ENCODE measurements at places on chromosomes 4 and X.

GRCh38 chr4:7170012-7170411 lies 22.3 kb upstream of the SORCS2 start:
- no peak for DNase-seq

DNA sequence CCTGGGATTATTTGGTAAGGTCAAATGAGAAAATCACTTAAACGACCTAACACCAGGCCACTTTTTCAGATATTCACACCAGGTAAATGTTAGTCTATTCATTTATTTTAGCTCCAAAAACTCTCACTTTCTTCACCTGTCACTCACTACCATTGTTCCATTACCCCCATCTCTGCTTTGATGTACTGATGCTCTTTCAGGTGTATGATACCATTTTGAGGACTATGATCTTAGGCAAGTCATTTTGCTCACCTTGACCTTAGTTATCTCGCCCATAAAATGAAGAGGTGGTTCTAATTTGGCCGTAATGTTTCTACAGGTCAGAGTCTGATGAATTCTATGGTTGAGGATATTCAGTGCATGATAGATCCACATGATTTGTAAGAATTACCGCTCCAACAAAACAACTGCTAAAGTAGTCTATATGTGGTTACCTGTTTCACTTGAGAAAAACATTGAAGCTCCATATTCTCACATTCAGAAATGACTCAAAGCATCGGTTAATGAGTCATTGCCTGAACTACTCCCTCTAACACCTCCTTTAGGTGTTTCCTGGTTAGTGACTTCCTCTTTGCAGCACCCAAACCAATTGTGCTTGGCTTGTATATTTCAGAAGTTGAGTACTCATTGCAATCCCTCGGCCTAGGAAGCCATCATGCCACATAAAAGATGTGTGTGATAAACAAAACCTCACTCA lies 4.5 kb downstream of the DTHD1 start:
- no peak for DNase-seq

- no peak for DNase-seq
These were observed 1108.2 kb downstream of the PCDH18 start for GRCh38 chr4:136424052-136424451.

GRCh38 chrX:10073671-10074070 lies 83.1 kb upstream of the CLCN4 start:
- no peak for DNase-seq

DNA sequence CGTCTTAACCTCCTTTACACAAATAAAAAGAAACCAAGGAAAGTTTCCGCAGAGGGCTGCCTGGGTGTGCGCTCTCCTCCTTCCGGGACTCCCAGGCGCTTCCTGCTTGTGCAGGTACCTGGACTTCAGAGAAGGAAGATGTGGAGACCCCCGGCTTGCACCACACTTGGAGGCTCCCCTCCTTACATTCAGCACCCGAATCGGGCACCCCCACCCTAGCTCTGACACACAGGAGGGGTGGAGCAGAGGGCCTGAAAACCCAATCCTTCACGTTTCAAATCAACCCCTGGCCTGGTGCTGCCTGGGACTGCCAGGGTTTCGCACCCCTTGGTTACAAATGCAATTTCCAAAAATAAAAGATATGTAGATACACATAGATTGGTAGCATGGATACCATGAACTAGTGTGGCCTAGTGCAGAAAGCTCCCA lies 3.1 kb downstream of the NKX3-2 start:
- no peak for DNase-seq

- no peak for DNase-seq
These were observed 183.2 kb upstream of the MAGEE2 start for GRCh38 chrX:75968293-75968692.

- no peak for DNase-seq
These were observed 184.3 kb upstream of the TACR3 start for GRCh38 chr4:103904123-103904522.

- DNase-seq = no peak
These were observed 27.3 kb downstream of the PIGG start for GRCh38 chr4:526189-526909.

GRCh38 chr4:144712775-144713174 lies 66.8 kb downstream of the HHIP start:
- no peak for DNase-seq

DNA sequence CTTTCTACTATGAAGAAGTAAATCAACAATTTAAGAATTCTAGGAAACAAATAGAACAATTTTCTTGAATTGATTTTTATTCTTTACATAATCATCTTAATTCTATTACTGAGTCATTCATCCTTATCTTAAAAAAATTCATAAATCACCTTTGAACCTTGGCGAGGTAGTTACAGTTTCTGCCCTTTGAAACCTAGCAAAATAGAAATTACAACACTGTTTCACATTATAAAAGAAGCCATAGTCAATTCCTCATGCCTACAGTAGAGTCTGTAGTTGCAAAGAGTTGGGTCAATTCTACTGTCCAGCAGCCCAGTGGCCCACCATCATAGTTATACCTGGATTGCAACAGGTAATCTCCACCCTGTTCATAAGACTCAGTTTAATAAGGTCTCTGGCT lies 7.3 kb downstream of the SMIM31 start:
- DNase-seq = no peak

GRCh38 chrX:18725310-18725943 lies 18.0 kb downstream of the PPEF1 start:
- no peak for DNase-seq

GRCh38 chr4:288891-289290 lies 16.4 kb downstream of the ZNF732 start:
- no peak for DNase-seq

DNA sequence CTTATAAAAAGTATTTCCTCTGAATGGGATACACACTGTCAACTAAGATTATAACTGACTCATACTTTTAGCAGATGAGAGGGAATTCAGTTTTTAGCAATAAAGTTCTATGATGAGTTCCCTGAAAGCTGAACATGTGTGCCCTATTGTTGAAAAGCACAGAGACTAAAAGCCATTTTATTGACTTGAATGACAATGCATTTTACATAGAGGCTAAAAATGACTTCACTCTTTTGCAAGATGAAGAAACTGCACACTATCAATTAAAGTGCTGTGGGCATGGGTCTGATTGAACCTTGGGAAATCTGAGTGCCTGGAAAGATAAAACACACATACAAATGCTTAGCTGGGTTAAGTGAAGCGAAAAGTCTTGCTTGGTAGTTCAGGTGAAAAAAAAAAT lies 633.4 kb downstream of the PDHA2 start:
- no peak for DNase-seq

DNA sequence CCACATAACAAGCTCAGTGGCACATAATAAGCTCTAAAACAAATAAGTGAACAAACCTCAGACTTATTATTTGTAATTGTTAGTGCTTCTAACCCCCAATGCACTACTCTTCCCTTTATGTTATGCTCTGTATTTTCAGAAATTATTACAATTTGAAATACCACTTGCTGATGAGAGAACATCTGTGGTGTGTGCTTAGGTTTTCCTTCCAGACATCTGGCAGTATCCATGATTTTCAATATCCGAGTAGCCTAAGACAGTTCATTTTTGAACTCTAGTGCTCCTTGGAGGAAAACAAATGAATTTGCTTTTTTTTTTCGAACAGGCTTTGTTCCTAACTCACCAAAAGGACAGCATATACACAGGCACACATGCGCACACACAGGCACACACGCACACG lies 278.7 kb upstream of the CLNK start:
- DNase-seq = no peak

- no peak for DNase-seq
These were observed 91.5 kb downstream of the GEMIN8 start for GRCh38 chrX:13938051-13938828.

- DNase-seq = no peak
These were observed 79.4 kb downstream of the USP46 start for GRCh38 chr4:52579602-52580272.

DNA sequence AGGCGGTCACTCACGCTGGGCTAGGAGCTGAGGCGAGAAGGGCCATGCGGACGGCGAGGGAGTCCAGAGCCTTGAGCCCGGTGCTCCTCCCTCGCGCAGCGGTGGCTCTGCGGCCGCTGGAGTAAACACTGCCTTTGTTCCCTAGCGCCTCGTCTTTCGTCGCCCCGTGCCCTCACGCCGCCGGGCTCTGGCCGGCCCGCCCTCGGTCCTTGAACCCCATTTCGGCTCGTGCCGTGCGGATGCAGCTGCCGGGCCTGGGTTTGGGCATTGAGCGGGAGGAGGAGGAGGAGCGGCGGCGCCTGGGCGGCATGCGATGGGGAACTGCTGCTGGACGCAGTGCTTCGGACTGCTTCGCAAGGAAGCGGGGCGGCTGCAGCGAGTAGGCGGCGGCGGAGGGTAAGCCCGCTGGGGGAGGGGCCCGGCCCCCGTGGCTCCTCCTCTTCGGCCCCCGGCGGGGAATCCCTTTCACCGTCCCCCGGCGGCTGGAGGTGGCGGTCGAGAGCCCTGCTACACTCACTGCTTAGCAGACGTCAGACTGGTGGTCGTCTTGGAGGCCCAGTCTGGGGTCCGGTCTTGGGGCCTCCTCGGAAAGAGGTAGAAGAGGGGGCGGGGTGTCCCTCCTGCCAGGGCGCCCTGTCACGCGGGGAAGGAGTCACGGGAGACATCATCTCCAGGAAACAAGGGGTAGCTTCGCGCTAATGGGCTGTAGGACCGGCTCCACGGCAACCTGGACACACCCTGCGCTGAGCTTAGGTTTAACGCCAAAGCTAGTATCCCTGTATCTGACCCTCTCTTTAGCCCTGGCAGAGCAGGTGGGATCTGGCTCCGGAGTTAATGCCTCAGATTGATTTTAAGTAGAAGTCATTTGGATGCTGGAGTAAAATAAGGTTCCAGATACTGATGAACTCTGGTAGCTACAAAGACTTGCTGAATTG lies at the start of gene AP1AR:
TSS of gene AP1AR (plus strand) at position 9 of the 935 bp plus-strand sequence. CDS start at position 314, 305 bp downstream.
- DNase-seq = no peak

DNA sequence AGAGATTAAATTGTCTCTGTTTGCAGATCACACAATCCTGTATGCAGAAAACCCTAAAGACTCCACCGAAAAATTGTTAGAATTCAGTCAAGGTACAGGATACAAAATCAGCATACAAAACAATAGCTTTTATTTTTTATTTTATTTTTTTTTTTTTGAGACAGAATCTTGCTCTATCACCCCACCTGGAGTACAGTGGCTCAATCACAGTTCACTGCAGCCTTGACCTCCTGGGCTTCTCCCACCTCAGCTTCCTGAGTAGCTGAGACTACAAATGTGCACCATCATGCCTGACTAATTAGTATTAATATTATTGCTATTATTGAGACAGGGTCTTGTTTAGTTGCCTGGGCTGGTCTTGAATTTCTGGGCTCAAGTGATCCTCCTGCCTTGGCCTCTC lies 8.9 kb upstream of the PLXNB3 start:
- DNase-seq = no peak

DNA sequence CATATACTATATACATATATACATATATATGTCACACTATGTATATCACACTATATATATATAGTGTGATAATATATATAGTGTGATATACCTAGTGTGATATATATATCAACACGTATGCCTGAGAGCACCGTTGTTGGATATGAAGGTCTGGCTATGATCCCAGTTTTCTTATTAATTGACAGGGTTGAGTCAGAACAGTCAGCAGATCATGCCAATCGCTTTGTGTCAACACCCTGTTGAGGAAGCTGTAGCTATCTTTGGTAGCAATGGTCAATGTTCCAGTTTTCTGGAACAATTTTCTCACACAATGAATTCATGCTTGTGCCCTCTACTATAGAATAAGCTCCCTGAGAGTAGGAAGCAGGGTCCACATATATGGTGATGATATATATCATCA lies 496.0 kb upstream of the AGA start:
- DNase-seq = no peak

DNA sequence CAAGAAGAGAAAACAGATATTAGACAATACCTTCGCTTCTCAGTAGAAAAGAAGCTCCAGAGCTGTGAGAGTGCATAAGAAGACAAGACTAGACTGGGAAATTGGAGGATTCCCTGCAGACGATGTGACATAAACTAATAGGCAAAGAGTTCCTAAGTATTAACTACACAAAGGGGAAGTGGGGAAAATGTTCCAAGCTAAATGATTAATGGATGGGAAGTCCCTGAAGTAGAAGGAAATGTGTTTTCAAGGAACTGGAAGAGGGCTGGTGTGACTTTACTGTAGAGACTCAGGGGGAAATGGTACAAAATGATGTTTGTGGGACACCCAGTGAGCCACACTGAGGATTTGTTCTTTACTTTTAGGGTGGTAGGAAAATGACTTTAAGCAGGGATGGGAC lies 69.7 kb upstream of the DCLK2 start:
- DNase-seq = no peak

DNA sequence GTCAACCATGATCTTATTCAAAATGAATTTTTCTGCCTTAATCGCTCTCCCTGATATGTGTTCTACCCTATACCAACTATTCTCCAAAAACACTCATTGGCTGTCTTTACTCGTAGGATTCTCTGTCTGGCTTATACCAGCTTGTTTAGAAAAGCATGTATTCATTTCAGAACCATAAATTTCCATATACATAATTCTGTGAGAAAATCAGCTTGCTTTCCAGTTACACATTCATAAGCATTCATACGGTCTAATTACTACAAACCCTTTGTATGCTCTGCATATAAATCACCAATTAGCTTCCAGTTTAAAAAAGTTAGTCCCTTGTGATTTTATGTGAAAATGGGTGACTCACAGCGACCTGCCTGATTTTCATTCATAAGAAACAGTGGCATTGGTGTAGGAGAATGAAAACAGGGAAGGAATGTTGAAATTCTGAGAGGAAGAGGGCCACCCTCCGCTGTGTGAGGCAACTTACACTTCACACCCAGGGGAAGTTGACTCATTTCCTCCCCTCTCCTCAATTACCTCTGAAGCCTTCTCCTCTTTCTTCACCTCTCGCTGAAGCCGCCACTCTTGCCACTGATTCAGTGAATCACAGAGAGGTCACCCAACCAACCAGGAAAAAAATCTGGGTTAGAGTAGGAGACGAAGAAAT lies 63.3 kb downstream of the MEPE start:
- peak; percentile 27 for DNase-seq

GRCh38 chrX:40083120-40083978 lies 14.4 kb downstream of the BCOR start:
- no peak for DNase-seq

GRCh38 chrX:115583496-115584004 lies 22.6 kb downstream of the PLS3 start:
- no peak for DNase-seq

DNA sequence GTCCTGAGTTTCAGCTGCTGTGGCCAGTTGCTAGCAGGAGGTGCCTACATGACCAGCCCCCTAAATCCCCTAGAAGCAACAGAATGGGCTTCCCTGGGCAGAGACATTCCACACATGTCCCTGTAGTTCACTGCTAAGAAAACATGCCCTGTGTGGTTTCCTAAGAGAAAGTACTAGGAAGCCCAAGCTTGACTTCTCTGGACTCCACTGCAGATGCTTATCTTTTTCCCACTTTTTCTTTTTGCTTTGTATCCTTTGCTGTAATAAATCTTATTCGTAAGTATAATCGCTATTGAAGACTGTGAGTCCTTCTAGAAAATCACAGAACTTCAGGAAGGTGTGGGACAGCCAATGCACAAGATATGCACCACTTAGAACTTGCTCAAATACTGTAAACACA lies 15.6 kb downstream of the RPGR start:
- no peak for DNase-seq
